ENCODE measurements at places on chromosomes 2 and 18.
A peak's percentile ranks its signal among the peaks of the same experiment; 100 is the strongest.

DNA sequence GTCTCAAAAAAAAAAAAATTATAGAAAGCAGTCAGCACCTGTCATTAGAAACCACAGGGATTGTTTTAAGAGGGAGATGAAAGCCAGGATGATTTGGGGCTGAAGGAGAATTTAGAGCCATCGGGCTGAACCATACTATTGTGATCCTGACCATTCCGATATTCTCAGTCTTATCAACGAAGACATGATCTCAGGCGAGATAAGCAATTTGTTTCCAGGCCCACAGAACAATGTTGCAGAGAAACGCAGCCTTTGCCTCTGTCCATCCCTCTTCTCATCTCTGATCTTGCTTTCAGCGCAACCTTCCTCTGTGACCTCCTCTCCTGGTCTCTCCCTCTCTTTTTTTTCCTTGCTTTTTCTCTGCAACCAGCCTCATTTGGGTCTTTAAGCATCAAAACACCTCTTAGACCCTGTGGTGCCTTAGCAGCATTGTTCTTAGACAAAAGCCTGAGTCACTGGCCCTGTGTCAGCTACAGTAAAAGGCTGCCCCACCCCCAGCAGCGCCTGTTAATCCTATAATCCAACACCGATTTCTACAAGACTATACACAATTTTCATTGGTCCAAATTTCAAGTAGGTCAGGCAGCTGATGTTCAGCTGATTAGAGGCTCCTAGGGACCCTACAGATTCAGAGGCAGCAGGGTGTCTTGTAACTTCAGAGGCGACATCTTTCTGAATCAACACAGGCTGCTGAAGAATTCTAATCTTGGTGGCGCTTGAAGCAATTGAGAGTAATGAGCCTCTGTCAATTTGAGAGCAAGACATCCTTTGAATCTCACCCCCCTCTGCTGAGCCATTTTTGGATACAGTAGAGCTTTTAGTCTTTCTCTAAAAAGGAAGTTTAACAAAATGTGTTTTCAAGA lies 206.0 kb downstream of the NCK2 start:
- DNase-seq, result no peak

DNA sequence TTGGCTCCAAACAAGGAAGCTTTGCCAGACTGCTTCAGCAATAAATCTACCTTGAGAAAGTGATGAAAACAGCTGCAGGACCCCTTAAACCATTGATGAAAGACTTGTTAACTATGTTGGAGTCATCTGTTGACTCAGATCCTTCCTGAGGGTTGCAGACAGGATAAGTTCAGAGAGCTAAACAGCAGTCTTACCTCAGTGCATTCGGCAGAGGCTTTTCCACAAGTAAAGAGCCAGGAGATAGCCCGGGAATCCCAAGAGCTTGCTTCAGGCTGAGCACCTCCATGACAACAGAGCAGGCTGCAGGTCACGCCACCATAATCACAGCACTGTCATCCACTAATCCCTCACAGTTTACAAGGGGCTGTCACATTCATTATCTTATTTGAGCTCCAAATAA lies 23.7 kb downstream of the KIAA2012 start:
- no peak for DNase-seq

GRCh38 chr2:141041281-141041680 lies 1089.5 kb downstream of the LRP1B start:
- DNase-seq, result no peak

- no peak for DNase-seq
Measured at GRCh38 chr2:78260861-78261260, 738.7 kb upstream of the LRRTM4 start.

DNA sequence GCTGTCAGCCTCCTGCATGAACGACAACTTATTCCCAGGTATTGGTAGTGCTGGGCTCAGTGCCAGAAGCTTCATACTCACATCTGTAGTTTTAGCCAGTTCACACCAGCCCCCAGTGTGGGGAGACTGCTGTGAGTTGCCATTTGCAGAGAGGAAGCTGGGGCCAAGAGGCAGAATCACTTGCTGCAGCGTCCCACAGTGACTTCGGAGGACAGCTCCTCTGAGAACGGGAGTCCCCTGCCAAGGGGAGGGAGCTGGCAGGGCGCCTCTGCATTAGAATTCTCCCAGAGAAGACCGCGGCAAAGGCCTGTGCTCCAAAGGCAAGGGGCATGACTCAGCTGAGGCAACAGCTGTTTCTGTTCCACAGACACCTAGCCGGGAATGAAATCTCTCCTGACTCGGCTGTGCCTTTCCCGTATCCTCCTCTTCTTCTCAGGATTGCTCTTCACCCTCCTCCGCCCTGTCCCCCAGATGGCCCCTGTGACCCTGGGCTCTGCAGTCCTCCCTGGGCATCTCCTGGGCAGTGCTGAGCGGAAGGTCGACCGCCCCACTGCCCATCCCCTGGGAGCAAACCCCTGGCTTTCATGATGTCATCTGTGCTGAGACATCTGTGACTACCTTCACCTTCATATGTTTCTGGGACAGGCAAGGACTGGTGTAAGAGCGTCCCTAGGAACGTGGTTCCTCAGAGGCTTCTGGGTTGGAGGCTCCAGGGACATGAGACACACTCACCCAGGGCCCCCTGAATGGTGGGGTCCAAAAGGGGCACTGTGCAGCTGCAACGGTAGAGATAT lies 18.0 kb downstream of the MAL start:
- DNase-seq, result peak; percentile 58

GRCh38 chr18:25734336-25734735 lies 356.1 kb downstream of the SS18 start:
- DNase-seq, result no peak

DNA sequence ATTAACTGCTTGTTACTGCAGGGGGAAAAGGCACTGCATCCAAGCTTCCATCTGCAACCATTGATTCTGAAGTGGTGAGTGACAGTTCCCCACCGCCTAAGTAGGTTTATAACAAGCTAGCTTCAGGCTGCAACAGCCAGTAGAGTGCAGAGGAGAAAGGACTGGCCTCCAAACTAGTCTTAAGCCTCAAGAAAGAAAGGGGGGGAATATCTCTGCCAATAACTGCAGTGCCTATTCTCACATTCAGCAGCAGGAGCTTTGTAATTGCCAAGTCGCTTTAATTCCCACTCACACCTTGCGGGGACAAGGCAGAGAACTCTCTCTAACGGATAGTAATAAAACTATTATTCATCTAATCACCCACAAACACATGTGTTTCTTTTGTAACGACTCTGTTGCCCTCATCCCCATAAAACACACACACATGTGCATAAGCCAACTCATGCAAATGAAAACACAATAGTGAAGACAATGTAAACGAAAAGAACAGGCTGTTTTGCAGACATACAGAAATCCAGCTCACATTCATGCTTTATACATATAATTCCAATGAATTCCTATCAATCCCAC lies 1963.3 kb upstream of the PIK3C3 start:
- DNase-seq, result no peak

DNA sequence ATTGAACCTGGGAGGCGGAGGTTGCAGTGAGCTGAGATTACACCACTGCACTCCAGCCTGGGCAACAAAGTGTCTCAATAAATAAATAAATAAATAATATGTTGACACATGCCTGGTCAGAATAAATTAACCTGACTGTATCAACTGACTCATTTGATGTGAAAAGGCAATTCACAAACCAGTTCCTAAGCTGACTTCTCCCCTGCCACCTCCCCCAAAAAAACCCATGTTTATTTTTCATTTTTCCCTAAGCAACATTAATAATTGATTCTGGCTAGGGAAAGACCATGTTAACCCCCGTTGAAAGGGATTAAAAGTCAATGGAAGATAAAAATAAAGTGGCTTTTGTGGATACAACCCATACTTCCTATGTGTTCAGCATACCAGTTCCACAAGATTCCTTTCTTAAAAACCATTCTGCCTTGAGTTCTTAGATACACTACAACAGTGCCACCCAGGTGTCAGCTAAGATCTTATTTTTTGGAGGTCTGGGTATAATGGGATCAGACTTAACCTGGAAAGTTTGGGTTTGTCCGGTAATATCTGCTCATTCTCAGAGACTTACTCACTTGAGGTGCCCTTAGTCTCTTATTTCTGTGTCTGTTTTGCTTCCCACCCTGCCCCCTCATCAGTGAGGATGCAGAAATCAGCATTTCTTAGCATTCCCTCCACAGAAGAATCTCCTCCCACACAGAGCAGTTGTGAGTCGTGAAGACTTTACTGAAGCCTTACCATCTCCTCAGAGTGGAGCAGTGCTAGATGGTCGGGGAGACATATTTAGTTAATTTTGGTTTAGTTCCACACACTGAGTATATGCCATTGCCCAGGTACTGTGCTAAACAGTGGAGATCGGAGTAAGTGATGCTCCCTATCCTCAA lies 10.1 kb upstream of the MCFD2 start:
- no peak for DNase-seq

GRCh38 chr2:166900700-166901099 lies 12.4 kb downstream of the XIRP2 start:
- DNase-seq, result no peak

DNA sequence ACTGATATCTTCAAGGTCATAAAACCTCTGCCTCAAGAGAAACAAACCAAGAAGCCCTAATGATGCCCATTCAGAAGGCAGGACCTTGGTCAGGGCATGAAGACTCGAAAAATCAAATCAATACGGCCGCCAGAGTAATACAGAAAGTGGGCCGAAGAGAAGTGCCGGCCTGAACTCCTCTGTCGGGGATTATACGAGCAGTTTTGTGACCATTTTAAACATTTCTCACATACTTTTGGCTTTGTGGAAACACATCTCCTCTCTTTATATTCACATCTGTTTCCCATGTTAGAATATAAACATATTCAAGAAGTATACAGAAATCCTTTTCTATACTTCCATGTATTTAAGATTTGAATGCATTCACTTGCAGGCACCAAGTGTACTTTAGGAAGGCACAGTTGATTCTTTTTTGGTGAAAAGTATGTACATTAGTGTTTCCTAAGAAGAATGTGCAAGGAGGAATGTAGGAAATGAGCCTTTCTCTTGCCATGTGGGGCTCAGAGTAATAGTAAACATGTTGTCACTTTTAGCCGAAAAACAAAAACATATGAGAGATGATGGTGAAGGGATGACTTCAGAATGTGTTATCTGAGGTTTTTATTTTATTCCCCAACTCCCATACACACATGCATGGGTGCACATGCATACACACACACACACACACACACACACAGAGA lies 707.9 kb upstream of the ID2 start:
- DNase-seq, result no peak
